Brain pericyte (primary cell): ENCODE measurements at places on chromosomes 12 and 14.

DNA sequence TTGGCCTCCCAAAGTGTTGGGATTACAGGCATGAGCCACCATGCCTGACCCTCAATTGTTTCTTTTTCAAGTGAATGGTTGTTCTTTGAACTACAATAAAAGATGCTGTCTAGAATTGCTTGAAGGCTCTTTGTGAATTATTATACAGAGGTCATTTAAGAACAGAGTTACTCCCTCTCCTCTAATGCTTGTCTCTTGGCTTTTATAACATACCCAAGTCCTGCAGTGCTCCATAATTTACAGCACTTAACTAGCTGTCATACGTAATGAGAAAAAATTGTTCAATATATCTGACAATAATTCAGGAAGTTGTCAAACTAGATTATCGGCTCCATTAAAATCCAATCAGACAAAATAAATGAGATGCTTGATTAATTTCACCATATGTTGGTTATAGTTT is 823.0 kb upstream of the ATXN7L3B start:
- no peak for DNase-seq

DNA sequence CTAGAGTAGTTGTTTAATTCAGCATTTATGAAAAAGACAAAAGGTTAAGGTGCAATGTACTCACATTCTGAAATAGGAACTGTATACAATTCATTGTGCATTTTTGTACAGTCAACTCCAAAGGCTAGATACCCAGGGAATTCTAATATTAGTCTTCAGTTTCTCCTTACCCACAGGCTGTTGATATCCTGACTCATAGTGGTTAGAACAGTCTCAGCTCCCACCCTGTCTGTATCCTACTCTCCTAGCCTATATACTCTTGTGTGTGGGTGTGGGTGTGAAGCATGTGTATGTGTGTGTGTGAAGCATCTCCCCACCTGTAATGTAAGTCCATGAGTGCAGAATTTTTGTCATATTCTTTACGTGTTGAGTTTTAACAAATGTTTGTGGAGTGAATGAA is 229.5 kb downstream of the NAV3 start:
- DNase-seq: no peak

DNA sequence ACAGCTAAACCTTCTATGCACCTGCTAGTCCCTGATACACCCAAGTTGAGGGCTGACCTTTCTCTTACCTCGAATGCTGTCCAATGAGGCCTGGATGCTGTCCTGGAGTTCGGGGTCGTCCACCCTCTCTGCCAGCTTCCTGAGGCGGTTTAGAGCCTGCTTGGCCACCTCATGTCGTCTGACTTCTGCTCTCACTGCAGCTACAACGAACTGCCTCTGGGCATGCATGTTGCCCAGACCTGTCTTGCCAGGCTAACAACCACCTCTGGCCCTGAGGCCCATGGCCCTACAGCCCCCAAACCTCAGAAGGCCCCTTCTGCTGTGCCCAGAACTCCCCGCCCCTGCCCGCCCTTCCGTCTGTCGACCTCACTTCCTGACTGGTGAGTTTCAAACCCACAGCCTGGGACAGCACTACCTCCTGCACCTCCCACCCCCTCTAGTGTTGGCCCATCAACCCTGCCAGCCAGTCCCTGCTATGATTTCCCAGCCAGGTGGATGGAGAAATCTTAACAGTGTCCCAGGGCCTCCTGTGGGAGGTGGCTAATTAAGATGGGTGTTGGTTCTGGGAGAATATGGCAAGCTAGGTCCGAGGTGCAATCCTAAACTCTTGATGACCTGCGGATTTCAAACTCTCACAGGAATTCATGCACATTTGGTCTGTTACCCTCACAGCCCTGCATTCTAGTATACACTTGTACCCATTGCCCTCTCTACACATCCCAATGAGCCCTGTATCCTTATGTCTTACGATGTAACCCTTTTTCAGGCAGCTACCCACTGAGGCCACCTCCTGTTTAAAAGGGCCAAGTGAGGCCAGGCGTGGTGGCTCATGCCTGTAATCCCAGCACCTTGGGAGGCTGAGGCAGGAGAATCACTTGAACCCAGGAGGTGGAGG is 2.7 kb upstream of the TSPAN31 start:
- no peak for DNase-seq

DNA sequence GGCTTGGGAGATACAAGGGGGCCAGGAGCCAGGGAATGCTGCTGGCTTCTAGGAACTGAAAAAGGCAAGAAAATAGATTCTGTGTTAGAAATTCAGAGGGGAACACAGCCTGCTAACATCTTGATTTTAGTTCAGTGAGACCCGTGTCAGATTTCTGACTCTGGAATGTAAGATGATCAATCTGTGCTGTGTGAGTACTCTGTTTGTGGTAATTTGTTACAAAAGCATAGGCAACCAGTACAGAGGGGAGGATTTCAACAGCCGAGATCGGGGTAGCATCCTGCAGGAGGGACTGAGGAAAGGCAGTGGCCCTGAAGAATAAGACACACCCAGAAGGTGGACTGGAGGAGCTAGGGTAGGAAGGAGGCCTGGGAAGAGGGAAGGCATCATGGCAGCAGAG is 410.0 kb upstream of the CCDC196 start:
- DNase-seq: no peak

DNA sequence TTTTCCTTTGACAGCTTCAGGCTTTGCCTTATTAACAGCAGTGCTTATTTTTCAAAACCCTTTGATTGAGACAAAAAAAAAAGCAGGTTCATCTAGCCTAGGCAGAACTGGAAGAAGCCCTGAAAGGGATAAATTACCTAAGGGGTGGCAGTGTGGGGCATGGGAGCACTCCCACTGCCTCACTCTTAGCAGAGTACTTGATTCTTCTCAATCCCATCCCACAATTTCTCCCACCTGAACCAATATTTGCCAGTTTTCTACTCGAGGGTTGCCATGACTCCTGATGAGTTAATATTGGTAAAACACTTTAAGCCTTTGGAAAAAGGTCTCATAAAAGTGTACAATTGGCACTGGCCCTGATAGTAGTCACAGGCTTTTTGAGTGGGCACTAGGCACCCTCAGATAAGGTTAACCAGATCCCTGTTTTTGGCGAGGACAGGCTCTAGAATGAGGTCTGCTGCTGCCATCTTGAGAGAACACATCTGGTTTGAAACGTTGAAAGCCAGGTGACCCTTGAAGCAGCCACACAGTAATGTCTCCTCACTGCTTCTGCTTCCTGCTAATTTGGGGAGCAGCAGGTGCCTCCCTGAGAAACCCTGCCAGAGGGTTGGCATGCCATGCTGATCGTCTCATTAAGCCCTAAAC is 320.0 kb downstream of the RAD51B start:
- DNase-seq: no peak

- no peak for DNase-seq
Observed at GRCh38 chr14:104893435-104894207, 28.6 kb downstream of the CEP170B start.

GRCh38 chr12:52081263-52081733 is 1.8 kb downstream of the SMIM41 start:
- no peak for DNase-seq

DNA sequence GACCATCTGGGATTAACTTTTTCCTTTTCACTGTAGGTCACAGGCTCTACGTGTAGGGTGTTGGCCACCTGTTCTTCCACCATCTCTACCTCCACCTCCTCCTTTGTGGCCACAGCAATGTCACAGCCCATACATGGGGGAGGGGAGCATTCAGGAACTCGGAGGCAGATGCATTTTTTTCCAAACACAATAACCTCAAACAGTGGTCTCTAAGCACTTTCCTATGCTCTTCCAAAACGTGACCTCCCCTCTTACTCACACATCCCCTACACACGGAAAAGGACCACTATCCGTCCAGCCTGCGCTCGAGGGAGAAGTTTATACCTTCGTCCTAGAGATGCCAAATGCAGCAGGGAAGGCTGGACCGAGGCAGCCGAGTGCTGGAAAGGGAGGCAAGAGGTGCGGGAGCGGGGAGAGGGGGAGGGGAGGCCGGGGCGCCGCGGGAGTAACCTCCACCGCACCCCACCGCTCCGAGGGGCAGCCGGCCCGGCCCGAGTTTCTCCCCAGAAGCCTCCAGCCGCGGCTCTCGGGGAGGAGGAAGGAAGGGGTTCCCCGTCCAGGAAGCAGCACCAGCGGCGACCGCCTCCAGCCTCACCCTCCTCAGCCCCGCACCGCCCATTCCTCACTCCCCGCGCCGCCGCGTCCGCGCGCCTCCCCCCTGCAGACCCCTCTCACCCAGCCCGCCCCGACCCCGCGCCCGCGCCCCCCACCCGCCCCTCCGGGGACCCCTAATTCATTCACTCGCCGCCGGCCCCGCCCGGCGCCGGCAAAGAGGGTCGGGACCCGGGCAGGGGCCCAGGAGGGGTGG is 594 bp downstream of the KRAS start:
- DNase-seq: no peak

DNA sequence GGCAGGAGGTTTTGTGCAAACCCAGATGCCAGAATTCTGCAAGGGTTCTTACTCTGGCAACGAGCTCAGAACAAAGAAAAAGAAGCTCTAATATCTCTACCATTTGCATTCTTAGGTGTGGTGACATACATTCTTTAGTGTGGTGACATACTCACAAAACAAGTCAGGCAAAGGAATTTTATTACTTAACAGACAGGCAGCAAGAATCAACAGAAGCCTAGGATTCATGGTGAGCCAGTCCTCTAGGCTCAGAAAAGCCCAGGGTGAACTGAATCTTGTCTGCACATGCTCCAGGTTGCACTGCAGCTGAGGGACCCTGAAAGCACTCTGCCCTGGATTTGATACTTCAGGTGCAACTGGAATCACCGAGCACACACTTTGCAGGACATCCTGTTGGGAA is 122.4 kb upstream of the PTPRQ start:
- DNase-seq: no peak

DNA sequence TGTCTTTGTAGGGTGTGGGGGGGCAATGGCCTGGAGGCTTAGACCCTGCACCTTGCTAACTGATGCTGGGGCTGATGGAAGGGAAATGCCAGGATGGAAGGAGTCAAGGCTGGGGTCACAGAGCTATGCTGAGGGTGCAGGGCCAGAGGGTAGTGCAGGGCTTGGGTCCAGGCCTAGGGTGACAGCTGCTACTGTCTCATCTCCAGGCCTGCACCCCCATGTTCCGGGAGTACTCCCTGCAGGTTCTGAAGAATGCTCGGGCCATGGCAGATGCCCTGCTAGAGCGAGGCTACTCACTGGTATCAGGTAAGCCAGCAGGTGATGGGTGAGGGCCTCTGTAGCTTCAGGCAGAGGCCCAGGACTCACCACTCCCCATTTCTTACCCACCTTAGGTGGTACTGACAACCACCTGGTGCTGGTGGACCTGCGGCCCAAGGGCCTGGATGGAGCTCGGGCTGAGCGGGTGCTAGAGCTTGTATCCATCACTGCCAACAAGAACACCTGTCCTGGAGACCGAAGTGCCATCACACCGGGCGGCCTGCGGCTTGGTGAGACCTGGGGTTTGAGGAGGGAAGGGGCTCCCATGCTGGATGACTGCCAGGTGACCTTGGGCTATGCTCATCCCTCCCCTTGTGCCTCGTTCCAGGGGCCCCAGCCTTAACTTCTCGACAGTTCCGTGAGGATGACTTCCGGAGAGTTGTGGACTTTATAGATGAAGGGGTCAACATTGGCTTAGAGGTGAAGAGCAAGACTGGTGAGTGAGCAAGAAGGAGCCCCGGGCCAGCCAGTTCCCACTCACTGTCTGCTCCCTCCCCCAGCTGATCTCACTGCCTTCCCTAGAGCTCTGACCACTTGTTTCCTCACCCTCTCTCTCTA is 4.1 kb downstream of the SHMT2 start:
- DNase-seq: no peak

DNA sequence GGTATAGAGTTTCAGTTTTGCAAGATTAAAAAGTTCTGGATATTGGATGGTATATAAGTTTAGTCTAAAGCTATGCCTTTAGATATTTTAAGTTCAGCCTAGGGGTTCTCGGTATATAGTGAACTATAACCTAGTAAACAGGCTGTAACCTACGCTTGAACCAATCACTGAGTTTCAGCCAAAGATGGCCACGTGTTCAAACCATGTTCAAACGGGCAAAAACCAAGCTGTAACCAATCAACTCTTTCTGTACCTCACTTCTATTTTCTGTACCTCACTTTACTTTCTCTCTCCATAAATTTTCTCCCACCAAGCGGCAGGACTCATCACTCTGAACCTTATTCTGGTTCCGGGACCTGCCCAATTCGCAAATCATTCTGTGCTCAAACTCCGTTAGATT is 1.4 kb downstream of the TMBIM4 start:
- DNase-seq: no peak

GRCh38 chr12:128790221-128790620 is 33.5 kb downstream of the SLC15A4 start:
- no peak for DNase-seq

DNA sequence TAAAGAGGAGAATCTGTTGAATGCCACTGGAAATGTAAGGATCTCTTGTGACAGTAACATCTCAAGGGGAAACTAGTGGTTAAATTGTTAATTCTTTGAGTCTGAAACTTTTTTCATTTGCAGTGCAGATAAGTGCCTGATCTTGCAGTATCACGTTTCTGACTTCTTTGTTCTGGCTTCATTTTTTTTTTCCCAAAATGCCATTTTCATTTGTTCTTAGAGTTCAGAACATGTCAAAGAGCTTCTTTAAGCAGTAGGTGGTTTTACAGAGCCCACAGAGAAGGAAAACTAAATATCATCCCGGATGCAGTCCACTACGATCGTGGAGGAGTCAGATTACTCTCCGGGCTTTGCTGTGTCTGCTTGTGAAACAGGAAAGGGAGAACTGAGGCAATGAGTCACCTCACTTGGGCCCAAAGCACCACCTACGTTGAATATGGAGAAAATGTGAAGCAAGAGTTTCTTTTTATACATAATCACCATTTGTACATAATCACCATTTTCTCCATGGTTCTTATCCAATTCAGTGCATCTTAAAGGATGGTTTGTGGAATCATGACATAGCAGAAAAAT is 43.9 kb downstream of the HMGA2 start:
- DNase-seq: peak; percentile 88

DNA sequence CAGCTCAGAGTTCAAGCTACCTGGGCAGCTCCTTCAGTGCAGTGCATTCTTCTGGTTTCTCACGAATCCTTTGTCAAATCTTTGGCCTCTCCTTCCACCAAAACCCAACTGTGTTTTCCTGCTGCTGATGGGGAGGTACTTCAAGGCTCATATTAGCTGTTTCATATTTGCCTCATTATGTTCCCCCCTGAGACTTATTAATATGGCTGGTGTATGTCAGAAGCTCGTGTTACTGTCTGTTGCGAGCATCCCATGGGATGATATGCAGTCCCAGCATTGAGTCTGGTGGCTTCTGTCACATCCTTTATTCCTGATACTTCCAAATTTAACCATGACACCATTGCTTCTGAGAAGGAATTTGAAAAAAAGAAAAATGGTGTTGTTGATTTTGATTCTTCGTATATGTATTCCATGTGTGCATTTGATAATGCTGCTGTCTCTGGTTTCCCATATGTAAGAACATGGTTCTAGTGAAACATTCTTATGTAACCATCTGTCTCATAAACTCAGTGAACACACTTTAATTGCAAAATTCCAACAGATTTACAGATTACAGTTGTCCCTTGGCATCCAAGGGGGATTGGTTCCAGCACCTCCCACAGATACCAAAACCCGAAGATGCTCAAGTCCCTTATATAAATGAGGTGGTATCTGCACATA is 149.1 kb downstream of the KICS2 start:
- no peak for DNase-seq

- DNase-seq: no peak
Observed at GRCh38 chr14:103480595-103480994, 42.0 kb downstream of the CKB start.

- no peak for DNase-seq
Observed at GRCh38 chr14:60204843-60205774, 39.9 kb upstream of the DHRS7 start.
